KBM-7 (cell line): ENCODE measurements at places on chromosomes 2 and 18.

GRCh38 chr18:10898417-10898974 is 250.9 kb downstream of the PIEZO2 start:
- DNase-seq: no peak

DNA sequence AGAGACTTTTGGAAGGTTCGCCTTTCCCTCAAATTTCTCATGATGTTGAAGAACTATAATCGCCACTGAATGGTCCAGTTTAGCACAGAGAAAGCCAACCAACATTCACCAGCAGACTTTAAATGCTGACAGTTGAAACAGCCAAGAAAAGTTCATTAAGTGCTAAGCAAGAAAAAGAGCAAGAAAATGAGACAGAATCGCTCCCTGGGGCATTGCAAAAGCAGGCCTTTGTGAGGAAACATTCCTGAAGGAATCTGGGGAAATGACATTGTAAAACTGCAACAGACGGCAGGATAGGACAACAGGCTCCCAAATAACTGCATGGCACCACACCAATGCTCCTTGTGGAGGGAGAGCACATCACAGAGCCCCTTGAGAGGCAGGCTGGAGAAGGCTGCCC is 269.3 kb upstream of the ID2 start:
- DNase-seq: no peak

GRCh38 chr2:142681952-142682351 is 195.5 kb upstream of the KYNU start:
- peak; percentile 9 for DNase-seq

DNA sequence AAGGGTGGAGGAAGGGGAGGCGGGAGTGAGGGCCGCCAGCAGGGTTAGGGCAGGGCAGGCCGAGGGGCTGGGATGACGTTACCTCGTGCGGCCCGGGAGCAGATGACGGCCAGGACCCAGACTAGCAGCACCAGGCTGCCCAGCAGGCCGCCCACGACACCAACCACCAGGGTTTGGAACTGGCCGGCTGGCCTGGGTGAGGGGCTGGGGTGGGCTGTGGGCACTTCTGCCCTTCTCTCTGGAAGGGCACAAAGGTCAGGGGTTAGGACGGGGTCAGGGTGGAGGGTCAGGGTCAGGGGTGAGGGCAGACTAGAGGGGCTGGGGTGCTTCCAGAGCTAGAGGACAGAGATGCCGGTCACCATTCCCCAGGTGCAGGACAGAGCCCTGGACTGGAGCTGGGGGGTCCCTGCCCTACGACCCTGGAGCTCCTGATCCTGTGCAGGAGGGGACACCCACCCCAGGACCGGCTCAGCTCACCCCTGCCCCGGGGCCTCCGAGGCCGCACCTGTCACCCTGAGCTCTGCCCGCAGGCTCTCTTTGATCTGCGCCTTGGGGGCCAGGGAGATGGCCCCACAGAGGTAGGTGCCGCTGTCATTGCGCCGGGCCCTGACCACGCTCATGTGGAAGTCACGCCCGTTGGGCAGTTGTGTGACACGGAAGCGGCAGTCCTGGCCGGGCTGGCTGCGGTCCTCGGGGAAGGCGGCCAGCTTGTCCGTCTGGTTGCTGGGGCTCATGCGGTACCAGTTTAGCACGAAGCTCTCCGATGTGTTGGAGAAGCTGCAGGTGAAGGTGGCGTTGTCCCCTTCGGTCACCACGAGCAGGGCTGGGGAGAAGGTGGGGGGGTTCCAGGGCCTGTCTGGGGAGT is 6.3 kb downstream of the PDCD1 start:
- no peak for DNase-seq

DNA sequence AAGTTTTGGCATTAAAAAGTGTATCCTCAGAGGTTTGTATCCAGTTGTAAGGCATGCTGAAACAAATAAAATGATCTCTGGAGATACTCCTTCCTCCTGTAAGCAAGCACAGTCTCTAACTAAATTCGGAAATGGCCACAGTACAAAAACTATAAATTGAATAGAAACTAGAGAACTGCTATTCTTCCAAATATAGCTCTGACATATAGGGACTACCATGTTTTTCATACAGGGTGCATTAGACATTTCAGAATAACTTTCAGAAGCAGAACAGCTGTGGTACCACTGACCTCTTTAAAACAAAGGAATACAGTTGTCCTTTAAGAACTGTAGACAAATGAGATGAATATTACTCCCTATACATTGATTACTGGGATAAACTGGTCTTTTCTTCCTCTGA is 568.5 kb downstream of the ARHGAP15 start:
- no peak for DNase-seq

DNA sequence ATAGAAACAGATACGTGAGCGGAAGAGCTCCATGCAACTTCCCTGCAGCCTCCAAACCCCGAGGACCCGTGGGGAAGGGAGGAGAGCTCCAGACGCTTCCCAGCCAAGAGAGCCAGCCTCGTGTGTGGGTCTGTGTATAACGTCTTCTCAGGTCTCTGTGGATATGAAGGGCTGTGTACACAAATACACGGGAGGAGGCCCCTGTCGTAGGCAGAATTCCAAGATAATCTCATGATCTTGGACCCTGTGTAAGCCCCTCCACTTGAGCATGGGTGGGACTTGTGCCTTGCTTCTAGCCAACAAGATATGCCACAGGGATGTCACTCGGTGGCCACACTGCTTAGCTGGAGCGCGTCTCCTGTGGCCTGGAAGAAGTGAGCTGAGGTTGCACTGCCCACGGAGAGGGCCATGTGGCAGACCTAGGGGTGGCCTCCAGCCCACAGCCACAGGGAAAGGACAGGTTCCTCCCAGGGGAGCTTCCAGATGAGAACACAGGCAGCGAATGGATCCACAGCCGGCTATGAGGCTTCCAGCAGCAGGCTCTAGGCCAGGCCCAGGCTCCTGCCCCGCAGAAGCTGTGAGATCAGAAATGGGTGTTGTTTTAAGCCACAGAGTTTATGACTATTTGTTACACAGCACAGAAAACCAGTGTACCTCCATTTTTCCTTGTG is 15.6 kb upstream of the KLF11 start:
- DNase-seq: no peak
